ENCODE measurements at places on chromosomes 12 and 14. TPM values are rescaled to one million over a fixed set of nuclear protein-coding genes. Genes with fewer than 3 reads are reported as not detected.

DNA sequence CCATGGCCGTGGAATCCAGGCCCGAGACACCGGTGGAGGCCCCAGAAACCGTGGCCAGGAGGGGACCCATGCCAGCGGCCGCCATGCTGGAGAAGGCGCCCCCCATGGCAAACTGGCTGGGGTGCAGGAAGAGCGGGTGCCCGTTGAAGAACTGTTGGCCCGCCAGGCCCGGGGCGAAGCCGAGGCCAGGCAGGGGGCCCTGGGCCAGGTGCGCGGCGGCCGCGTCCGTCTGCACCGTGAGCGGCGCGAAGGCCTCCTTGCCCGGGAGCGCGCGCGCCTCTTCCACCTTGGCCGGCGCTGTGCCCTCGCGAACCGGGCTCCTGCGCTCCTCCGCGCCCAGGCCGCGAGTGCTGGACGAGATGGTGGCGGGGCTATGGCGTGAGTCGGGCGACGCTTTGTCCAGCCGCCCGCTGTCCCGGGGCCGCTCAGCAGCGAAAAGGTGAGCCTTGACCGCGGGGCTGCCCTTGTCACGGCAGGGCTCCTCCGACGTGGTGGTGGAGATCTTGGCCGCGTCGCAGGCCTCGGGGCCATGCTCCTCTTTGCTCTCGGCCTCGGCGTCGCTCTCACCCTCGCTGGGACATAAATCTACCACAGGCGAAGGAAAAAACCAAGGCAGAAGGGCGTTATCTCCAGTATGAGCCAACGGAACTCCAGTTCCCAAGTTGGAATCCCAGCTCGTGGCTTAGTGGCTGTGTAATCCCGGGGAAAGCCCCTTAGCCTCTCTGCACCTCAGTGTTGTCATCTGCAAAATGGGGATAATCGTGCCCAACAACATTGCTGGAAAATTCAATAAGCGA is 9.5 kb downstream of the TBX3 start:
- no peaks in the 10 kb centered on the region for H3K36me3 ChIP-seq
- peak overlapping the region; percentile 47 for H3K4me3 ChIP-seq
- peaks cover 83% of the 10 kb centered on the region for H3K4me1 ChIP-seq
- DNase-seq: no peak
- H3K27me3 ChIP-seq: peaks cover 100% of the 10 kb centered on the region

TMEM117 gene
- total RNA-seq: 1.4 TPM

GRCh38 chr12:113401066-113402000 is 2.4 kb downstream of the SDS start:
- no peaks in the 10 kb centered on the region for H3K27me3 ChIP-seq
- peaks cover 22% of the 10 kb centered on the region for H3K4me1 ChIP-seq
- H3K4me3 ChIP-seq: no peak overlapping the region
- no peak for DNase-seq
- H3K27ac ChIP-seq: no peak overlapping the region

GRCh38 chr12:71725011-71725410 is 29.7 kb upstream of the RAB21 start:
- no peaks in the 10 kb centered on the region for H3K4me1 ChIP-seq
- no peak overlapping the region for H3K27ac ChIP-seq
- H3K36me3 ChIP-seq: no peaks in the 10 kb centered on the region
- no peak for DNase-seq
- H3K27me3 ChIP-seq: no peaks in the 10 kb centered on the region

- H3K27ac ChIP-seq: no peak overlapping the region
- H3K36me3 ChIP-seq: peaks cover 15% of the 10 kb centered on the region
- peaks cover 7% of the 10 kb centered on the region for H3K4me1 ChIP-seq
- no peaks in the 10 kb centered on the region for H3K27me3 ChIP-seq
These were observed 107.0 kb downstream of the ADAMTS20 start for GRCh38 chr12:43444940-43445564.

- H3K4me3 ChIP-seq: no peak overlapping the region
- no peaks in the 10 kb centered on the region for H3K36me3 ChIP-seq
- H3K27me3 ChIP-seq: no peaks in the 10 kb centered on the region
- peaks cover 6% of the 10 kb centered on the region for H3K4me1 ChIP-seq
- DNase-seq: no peak
These were observed 25.0 kb upstream of the DHRS7 start for GRCh38 chr14:60189923-60190840.

COX8C gene
- total RNA-seq: not detected

COL2A1 gene
- total RNA-seq: 24.3 TPM

DNA sequence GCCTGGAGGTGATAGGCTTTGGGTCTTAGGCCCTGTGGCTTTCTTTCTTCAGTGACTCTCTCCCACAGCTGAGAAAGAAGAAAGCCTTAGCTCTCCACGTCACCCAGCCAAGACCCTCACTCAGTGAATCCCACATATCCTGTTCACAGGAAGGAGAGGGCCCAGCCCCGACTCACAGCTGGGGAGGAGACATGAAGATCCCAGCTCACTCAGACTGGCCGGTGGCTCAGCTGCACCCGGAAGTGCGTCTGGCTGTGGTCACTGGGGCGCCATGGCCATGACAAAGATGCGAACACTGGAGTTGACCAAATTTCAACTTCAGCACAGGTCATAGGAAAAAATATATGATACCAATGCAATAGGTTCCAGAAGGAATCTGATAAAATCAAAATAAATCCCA is 14.2 kb downstream of the DLK1 start:
- no peak overlapping the region for H3K4me3 ChIP-seq
- H3K27ac ChIP-seq: no peak overlapping the region
- no peak for DNase-seq
- H3K36me3 ChIP-seq: no peaks in the 10 kb centered on the region
- no peaks in the 10 kb centered on the region for H3K4me1 ChIP-seq

SVOP gene
- total RNA-seq: 0.04 TPM

DNA sequence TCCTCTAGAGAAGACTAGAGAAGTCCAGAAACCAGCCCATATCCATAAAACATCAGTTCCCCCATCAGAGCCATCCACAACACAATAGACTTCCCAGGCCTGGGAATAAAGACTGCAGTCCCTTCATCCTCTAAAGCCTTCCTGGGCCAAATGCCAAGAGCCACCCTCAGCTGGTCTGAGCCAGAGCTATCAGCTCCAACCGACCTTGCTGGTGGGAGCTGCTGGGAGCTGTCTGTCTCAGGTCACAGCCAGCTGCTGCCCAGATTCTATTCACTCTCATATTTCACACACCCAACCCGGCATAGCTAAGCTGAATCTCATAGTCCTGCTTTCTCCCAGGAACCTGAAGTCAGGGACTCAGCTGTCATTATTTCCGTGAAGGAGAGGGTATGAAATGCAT is 10.9 kb upstream of the TFCP2 start:
- H3K27me3 ChIP-seq: no peaks in the 10 kb centered on the region
- no peaks in the 10 kb centered on the region for H3K4me1 ChIP-seq
- H3K36me3 ChIP-seq: no peaks in the 10 kb centered on the region
- peak; percentile 26 for DNase-seq
- no peak overlapping the region for H3K27ac ChIP-seq

EPYC gene
- not detected for total RNA-seq

DNA sequence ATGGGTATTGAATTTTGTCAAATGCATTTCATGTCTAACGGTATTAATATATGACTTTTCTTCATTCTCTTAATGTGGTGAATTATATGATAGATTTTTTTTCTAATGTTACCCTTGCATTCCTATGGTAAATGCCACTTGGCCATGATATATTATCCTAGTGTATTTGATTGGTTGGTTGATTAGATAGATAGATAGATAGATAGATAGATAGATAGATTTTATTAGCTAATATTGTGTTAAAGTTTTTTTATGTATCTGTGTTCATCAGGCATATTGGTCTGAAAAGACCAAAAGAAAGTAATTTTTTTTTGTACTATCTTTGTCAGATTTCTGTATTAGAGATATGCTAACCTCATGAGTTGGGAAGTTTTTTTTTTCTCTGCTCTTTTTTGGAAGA is 124.6 kb downstream of the TGFB3 start:
- H3K4me3 ChIP-seq: no peak overlapping the region
- H3K27me3 ChIP-seq: peaks cover 36% of the 10 kb centered on the region
- H3K36me3 ChIP-seq: no peaks in the 10 kb centered on the region
- peaks cover 25% of the 10 kb centered on the region for H3K4me1 ChIP-seq
- DNase-seq: no peak

GRCh38 chr12:66048218-66048834 is 82.2 kb downstream of the LLPH start:
- no peaks in the 10 kb centered on the region for H3K27me3 ChIP-seq
- H3K4me3 ChIP-seq: no peak overlapping the region
- no peak for DNase-seq
- H3K4me1 ChIP-seq: peaks cover 3% of the 10 kb centered on the region

- H3K36me3 ChIP-seq: no peaks in the 10 kb centered on the region
- DNase-seq: no peak
- H3K4me3 ChIP-seq: no peak overlapping the region
- H3K4me1 ChIP-seq: peaks cover 6% of the 10 kb centered on the region
- H3K27me3 ChIP-seq: no peaks in the 10 kb centered on the region
These were observed 18.3 kb downstream of the ARMH4 start for GRCh38 chr14:58133739-58134138.

FGFR1OP2 gene
- 28.4 TPM for total RNA-seq

C12orf50 gene
- not detected for total RNA-seq

- no peaks in the 10 kb centered on the region for H3K36me3 ChIP-seq
- no peak for DNase-seq
- H3K4me1 ChIP-seq: no peaks in the 10 kb centered on the region
- no peak overlapping the region for H3K27ac ChIP-seq
- no peaks in the 10 kb centered on the region for H3K27me3 ChIP-seq
These were observed 84.7 kb downstream of the DACT1 start for GRCh38 chr14:58722441-58722840.

ANKS1B gene
- total RNA-seq: 5.8 TPM

SERPINA4 gene
- total RNA-seq: not detected

DNA sequence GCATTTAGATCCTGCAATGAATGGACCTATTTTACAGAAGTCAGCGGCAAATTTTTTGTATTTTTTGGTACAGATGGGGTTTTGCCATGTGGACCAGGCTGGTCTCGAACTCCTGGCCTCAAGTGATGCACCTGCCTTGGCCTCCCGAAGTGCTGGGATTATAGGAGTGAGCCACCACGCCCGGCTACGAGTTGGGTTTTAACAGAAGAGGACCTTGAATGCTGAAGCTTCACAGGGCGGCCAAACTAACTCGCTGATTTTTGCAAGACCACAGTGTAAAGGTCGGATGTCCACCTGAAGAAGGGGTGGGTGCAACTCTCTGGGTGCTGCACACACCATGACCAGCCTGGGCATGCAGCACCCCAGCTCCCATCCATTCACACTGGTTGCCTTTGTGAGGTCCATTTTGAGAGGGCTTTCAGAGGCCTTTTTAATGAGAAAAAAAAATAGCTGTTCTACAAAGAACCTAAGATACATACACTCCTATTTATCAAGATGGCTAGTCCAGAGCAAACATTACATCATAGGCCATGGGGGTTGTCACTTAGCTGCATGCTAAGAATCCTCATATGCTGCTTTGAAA is 21.6 kb upstream of the CDK2AP1 start:
- H3K27ac ChIP-seq: no peak overlapping the region
- DNase-seq: no peak
- no peaks in the 10 kb centered on the region for H3K27me3 ChIP-seq
- H3K4me3 ChIP-seq: no peak overlapping the region
- no peaks in the 10 kb centered on the region for H3K4me1 ChIP-seq

BEST3 gene
- not detected for total RNA-seq
